ENCODE measurements at places on chromosomes 2 and 18.

GRCh38 chr2:42224422-42225067 lies 55.4 kb downstream of the EML4 start:
- DNase-seq, result no peak

- DNase-seq, result no peak
Measured at GRCh38 chr2:15348045-15348444, 213.1 kb downstream of the NBAS start.

DNA sequence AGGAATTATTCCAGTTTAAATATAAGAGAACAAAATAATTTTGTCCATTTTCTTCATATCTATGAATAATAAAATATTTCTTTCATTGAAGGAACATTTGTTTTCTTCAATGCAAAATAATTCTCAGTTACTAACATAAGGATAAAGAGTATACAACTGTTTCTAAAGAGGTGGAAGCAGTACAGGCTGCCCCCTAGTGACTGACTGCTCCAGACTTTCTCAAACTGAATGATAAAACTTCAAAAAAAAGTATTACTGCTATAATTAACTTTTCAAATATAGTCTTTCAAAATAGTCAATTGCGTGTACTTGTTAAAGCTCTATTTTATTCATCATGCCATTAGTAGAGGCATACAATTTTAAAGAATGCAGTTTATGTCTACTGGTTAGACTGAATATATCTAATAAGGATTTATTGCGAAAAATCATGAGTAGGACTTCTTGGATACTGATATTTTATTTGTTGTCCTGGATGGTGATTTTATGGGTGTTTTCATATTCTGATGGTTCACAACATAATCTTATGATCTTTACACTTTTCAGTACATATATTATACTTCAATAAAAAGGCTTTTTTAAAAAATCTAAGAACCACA lies 100.1 kb downstream of the WDPCP start:
- no peak for DNase-seq

DNA sequence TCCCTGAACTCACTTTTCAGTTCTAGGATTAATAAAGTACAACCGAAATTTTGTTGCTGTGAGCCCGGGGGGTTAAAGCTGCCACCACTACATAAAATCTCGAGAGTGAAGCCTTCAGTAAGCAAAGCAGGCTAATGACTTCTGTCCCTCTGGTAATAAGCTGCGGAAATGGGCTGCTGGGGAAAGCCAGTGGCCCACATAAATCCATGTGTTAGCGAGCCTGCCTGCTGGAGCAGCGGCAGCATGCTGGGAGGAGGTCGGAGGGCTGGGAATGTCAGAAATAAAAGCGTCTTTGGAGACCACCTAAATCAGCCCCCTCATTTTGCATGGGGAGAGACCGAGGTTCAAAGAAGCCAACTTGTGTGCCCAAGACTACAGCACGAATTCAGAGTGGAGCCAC lies 371.7 kb downstream of the TNS1 start:
- no peak for DNase-seq

DNA sequence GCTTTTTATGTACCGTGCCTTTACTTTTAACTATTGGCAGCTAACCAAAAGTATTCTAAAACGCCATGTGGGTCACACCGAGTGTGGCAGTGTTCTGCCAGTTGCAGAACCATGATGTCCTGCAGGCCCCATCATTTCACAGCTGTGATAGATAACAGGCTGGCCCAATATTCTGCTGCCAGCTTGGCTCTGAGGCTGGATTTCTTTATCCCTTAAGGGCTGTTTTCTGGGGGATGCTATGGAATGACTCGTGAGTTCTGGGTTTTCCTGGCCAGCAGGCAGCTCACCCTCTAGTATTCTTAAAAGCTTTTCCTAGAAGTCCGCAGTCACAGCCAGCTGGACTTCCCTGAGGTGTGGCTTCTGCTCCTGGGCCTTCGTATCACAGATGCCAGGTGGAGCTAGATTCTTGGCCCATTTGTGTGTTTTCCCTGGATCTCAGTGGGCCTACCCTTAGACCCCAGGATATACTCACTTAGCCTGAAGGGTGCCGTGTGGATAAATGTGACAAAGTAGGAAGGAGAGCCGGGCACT lies 41.0 kb downstream of the FHOD3 start:
- DNase-seq, result no peak

DNA sequence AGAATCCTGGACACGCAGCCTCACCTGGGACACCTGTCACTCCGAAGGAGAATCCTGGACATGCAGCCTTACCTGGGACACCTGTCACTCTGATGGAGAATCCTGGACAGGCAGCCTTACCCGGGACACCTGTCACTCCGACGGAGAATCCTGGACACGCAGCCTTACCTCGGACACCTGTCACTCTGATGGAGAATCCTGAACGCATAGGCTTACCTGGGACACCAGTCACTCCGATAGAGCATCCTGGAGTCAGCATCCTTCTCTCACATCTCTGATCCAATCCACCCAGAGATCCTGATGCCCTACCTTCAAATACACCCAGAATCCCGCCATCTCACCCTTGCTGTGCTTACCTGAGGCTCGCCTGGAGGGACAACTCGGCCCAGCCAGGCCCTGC lies 154.9 kb downstream of the NDUFA10 start:
- DNase-seq, result no peak

DNA sequence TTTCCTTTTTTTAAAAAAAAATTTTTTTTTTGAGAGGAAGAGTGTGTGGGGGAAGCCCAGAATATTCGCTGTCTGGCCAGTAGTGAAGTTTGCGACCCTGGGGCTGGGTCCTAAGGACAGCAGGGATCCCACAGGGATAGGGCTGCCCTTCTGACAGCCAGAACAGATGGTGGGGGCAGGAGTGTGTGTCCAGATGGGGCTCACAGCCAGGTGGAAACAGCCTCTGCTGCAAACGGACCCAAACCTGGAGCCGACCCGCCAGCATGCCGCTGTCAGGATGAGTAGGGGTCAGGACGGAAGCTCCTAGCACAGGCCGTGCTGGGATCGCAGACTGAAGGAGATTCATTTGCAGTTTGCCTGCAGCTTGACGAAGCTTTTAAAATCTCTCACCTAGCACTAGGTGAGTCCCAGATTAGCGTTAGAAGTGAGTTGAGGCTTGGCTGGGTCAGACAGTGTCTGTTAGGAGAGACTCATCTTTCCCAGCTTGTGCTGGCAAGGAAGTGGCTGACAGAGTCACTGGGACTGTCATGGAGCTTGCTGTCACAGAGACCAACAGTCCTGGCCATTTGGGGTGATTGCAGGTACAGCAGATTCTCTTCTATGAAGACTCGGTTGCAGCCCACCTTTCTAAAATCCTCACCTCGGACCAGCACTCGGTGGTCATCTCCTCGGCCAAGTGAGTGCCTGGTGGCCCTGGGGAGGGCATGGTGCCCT lies 93.4 kb downstream of the DGKD start:
- no peak for DNase-seq

DNA sequence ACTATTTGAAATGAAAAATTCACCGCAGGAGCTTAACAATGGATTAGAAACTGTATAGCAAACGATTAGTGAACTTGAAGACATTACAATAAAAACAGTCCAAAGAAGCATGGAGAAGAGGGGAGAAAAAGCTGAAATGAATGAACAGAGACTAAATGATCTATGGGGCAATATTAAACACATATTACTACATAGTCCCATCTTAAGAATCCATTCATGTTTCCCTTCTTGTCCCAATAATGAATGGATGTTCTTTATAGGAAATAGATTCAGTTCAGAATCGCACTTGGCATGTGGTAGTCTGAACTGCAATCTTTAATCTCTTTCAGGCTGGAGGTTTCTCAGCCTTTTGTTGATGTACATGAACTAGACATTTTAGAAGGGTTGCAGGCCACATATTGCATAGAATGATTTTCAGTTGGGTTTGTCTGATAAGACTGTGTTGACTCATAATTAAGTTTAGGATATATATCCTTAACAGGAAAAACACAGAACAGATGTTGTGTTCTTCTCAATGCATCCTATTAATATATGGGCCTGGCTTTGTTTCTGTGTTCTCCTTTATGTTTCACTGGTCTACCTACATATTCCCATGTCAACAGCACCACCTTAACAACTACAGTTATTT lies 27.9 kb downstream of the CCDC88A start:
- DNase-seq, result no peak

DNA sequence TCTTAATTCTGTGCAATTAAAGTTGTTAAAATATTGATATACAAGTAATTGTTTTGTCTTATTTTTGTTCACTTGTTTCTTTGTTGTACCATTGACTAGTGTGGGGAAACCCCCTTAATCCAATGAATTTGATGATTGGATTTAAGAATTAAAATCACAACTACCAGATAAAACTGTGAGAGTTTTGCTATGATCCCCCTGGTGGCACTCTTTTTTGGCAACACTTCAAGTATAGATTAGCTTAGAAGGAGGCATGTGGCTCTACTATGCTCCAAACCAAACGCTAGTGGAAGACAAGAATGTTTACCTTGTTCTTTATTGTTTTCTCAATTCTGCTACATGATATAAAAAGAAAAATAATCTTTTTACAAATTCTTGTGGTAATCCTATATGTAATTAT lies 477.8 kb upstream of the ETAA1 start:
- DNase-seq, result no peak

DNA sequence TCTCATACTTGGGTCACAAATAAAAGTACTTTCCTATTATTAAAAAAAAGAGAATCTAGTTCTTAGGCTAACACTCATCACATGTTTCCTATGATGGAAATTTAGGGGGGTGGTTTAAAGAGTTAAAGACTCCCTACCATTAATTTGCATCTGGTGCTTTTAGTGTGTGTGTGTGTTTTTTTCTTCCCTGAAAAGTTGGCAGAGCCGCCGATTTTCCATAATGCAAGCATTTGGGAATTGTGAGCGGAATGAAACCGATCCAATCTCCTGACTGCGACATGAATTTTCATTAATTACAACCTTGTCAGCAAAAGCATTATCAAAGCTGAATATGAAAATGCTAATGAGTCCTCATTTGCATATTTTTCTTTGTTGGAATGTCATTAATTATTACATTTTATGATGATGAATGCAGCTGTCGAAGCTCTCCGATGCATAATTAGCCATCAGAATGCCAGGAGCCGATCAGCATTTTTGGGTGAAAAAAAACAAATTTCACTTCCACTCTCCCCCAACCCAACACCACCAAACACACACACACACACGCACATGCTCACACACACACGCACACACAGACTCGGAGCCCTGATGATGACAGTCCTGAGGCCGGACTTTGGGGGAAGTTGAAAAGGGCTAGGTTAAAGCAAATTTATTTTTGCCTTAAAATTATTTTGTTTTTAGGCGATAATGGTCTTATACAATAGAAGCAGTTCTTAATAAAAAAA lies 165.4 kb downstream of the TCF4 start:
- DNase-seq, result no peak

- no peak for DNase-seq
Measured at GRCh38 chr18:8794156-8794933, 89.0 kb downstream of the MTCL1 start.

DNA sequence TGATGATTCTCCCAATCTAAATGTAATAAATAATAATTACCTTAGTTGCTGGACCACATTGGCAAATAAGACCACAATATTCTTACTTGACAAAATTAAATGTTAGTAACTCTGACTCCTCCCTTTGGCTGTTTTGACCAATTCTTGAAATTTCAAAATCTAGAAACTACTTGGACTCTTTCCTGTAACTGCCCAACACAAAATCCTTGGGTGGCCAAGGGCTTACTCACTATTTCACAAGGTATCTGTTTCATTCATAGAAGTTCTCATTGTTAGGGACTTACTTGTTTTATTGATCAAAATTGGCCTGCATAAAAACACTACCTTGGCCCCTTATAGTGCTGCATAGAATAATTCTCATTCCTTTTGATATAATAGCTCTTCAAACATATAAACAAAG lies 19.4 kb downstream of the CDH20 start:
- DNase-seq, result no peak

DNA sequence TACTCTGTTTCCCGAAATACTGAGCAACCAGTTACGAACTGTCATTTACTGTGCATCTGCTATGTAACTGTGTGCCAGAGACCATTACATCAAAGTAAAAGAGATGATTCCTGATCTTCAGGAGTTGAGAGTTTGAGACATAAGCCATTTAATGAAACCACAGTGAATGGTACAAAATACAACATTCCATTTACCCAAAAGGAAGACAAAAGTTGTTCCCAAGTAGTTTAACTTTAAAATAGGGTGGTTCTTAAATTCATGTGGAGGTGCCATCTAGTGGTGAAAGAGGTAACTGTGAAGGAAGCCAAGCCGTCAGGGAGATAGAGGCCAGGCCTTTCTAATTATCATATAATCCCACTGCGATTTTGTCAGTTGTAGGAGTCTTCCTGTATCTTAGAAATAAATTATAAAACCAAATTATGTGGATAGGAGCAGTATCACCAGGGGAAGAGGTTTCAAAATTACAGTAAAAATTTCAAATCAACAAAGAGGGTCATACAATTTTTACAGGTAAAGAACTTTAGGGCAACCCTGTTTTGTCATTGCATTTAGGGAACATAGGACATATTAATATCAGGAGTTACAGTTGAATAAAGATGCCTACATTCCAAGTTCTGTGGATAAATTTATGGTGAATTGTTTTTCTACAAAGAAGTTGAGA lies 67.7 kb downstream of the EPAS1 start:
- DNase-seq, result no peak

GRCh38 chr2:45849491-45850283 lies 198.2 kb downstream of the PRKCE start:
- no peak for DNase-seq

DNA sequence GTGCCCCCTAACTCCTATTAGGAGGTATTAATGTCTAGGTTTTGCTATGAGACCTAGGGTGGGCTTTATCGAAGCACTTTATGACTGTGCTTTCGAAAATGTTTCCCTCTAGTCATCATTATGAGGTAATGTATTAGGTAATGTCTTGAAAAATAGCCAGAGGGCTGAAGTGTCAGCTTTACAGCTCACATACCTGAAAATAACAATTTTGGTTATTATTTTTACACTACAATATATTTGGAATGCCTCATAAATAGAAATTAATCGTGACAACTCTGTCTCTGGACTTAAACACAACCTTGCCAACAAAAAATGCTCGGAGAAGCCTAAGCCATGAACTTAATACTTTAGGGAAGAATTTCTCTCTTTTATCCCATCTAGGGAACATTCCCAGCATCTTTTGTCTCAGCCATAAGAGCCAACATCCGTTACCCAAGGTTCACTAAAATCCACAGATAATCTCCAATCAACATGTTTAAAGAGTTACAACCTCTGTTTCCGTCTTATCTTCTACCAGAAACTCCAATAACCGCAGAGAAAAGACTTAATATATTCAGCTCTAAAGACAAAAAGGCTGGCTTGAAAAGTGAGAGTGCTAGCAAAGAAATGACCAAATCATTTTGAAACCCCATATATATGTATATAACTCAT lies 130.9 kb upstream of the RND3 start:
- no peak for DNase-seq

GRCh38 chr18:37578886-37579513 lies 13.4 kb upstream of the CELF4 start:
- DNase-seq, result no peak

DNA sequence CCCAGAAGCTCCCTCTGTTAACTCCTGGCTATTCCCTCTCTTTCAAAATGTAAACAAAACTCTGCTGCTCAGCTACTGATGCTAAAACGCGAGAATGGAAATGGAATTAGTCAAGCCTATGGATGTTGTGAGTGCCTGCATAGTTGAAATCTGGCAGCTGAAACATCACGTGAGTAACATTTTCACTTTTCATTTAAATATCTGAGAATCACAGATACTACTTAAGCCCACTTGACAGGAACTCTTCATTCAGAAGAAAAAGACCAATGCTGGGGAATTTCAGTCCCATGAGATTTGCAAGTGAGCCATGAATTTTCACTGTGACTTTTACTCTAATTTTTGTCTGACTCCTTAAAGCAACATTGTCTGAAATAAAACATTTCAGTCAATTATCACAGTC lies 215.3 kb upstream of the SESTD1 start:
- no peak for DNase-seq

Measured in GM12892 (cell line).